ENCODE measurements at places on chromosomes 11 and 22.

- ATAC-seq = peak; percentile 28
Measured at GRCh38 chr11:130634961-130635473, 186.6 kb downstream of the ADAMTS15 start.

- peak; percentile 90 for ATAC-seq
Measured at GRCh38 chr11:125164422-125165110, at the start of gene PKNOX2. Gene PKNOX2 (plus strand): TSS chr11:125164751. CDS start chr11:125351306, 186,555 bp downstream.

- ATAC-seq = 0 out of 3 replicates have a peak, but pooled peaks have one; percentile 41
Measured at GRCh38 chr11:257766-258493, 20.3 kb upstream of the NLRP6 start.

DNA sequence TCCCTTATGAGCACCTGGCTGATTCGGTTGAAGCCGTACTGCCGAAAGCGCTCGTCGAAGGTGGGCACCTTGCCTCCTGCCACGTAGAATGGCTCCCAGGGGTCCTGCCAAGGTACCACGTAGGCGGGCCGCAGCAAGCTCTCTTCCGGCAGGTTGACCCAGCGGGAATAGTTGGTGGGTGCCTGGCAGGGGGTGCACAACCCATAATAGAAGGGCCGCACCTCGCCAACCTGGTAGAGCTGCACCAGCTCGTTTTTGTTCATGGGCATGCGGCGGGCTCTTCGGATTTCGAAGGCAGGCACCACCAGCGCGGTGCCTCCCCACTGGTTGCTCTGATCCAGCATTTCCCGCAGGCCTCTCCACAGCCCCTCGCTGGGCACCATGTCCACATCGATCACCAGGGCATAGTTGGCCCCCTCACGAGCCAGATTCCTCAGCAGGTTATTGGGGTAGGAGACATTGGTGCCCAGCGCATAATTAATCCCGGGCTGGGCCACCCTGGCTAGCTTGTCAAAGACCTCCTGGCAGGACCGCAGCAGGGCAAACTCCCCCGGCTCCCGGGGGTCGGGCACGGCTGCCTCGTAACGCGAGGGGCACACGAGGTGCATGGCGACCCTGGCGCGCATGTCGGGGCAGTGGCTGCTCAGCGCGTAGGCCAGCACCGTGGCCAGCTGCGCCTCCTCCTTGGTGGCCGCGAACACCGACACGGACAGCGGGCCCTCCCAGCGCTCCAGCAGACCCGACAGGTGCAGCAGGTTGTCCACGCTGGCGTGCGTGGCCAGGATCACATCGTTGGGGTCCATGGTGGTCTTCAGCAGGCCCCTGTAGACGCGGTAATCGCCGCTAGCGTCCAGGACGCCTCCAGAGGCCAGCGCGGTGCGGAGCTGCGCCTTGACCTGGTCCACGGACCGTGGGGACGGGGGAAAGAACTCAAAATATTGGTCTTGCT, 679 bp downstream of the B4GAT1 start:
- peak; percentile 3 for ATAC-seq

DNA sequence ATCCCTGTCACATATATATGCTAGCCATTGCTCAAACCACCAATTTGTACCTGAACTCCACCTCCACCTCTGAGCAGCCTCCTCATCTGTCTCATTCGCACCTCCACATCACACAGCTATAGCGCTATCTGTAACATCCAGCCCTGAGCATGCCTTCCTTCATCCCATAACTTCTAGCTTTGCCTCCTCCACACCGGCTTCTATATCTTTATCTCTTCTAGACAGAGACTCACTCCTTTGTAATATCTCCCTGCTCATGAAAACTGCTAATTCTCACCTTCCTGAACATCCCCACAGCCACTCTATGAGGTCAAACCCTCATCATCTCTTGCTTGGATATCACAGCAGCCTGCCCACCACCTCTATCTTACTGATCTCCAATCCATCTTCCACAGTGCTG, 5.9 kb downstream of the SIAE start:
- no peak for ATAC-seq

- ATAC-seq = no peak
Measured at GRCh38 chr11:117256573-117256972, 24.1 kb downstream of the RNF214 start.

DNA sequence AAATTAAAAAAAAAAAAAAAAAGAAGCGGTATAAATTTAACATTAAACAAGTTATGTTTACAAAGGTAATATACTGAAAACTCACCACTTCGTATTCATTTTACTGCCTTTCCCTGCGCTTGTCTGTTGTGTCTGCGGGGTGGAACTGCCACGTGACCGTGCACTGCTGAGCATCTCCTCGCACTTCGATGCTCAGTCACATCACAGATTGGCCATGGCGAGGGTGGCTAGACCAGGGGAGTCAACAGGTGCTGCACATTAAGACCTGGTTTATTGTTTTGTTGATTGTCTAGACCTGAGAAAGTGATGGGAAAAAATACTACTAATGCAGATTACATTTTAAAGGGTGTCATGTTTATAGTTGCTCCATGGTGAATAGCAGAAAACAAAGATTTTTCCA, 22.8 kb upstream of the TUB start:
- ATAC-seq = no peak

DNA sequence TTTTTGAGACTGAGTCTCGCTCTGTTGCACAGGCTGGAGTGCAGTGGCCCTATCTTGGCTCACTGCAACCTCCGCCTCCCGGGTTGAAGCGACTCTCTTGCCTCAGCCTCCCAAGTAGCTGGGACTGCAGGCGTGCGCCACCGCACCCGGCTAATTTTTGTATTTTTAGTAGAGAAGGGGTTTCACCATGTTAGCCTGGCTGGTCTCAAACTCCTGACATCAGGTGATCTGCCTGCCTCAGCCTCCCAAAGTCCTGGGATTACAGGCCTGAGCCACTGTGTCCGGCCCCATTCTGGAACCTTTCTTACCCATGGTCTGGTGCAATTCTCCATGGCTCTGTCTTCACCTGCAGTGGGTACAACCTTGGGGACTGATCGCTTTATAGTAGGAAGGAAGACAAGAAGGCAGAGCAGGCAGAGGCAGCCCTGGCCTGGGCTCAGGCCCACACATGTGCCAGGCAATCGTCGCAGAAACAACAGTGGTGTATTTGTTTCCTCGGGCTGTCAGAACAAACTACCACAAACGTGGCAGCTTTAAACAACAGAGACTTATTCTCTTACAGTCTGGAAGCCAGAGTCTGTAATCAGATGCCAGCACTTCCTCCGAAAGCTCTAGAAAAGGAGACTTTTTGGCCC, 4.0 kb upstream of the PTGDR2 start:
- ATAC-seq = no peak

DNA sequence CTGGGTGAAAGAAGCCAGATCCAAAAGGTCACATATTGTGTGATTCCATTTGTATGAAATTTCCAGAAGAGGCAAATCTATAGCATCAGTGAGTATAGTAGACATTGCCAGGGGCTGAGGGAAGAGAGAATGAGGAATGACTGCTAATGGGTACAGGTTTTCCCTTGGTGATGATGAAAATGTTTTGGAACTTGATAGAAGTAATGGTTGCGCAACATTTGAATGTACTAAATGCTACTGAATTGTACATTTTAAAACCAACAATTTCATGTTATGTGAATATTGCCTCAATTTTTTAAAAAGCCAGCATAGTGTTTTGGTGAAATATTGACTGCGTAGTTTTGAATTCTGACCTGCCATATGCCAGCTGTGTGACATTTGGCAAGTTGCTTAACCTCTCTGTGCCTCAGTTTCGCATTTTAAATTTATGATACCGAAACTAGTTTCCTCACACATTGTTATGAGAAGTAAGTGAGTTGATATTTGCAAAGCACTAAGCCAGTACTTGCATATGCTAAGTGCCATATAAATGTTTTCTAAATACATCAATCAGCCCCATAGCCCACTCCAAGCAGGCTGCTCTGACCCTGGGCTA, 75.4 kb upstream of the TMEM45B start:
- no peak for ATAC-seq

DNA sequence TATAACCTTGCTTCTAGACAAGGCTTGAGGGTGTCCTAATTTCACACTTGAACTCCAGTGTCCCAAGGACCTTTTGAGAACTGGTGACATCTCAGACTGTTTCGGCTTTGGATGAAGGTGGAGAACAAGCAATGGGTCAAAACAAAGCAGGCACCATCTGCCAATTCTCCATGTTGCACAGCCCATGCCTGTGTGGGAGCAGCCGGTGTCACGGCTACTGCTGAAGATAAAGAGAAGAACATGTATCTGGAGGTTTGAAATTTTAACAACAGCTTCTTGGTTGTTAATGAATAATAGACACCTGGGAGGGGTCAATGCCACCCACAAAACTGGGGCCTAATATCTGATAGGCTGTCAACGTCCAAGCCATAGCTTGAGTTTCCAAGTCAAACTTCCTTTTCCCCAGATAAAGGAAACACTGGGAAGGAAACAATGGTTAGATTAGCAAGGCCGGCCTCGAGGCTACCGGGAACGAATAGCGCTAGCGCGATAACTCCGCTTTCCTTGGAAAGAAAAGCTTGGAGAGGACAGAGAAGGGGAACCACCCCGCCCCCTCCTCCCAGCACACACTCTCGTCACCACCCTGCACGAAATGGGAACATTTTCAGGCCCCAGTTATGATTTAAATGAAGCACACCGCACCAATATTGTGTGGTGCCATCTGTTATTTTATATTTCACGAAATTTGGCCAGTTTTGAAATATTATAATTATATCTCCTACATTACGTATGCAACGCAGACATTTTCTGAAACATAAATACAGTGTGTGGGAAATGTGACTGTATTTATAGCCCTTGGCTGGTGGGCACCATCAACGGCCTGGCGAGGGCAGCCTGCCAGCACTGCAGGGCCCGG, 21.8 kb upstream of the OPCML start:
- ATAC-seq = no peak

- no peak for ATAC-seq
Measured at GRCh38 chr11:1701091-1701807, 4.3 kb downstream of the KRTAP5-6 start.

DNA sequence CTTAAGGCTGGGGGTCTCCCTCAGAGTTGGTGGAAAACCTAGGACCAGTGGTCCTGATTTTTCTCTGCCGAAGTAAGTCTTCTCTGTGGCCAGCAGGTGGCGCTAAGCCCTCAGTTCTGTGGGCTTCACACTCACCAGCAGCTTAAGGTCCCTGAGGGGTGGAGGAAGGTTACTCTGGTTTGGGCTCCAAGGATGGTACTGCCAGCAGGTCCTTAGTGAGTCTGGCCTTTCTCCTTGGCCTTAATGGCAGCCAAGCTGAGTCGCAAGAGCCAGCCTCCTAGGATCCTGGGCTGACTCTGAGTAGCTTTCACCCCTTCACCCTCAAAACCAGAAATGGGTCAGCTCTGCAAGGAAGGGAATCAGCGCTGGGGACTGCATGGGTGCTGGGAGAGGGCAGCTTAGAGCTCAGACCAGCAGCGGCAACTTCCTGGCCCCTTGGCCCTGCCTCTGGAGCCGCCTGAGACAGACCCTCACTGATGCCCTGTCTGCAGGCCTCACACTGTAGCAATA, 4.4 kb downstream of the KCNJ11 start:
- ATAC-seq = peak; percentile 83

DNA sequence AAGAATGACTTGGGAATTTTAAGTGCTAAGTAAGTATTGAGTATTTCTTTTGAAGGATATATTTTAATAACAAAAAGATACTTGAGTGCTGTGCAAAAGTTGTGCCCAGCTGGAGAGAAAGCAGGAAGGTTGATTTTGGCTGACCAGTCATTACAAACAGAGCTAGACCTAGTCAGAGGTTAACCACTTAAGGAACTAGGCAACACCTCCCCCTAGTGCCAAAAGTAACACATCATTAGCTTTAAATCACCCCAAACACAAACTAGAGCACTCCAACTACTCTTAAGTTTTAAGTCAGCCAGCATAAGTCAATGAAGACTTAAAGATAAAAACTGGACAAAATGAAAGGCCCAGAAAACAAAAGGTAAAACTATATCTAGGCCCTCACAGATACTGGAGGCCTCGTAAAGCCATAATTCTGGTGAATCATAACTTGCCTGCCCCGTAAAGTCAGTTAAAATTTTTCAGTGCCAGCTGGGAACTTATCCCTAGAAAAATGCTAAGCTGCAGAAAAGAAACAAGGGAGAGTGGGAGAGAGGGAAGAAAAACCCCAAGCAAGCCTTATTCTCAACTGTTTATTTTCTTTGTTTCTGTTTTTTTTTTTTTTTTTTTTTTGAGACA, 4.6 kb downstream of the TMEM9B start:
- ATAC-seq = peak; percentile 36

DNA sequence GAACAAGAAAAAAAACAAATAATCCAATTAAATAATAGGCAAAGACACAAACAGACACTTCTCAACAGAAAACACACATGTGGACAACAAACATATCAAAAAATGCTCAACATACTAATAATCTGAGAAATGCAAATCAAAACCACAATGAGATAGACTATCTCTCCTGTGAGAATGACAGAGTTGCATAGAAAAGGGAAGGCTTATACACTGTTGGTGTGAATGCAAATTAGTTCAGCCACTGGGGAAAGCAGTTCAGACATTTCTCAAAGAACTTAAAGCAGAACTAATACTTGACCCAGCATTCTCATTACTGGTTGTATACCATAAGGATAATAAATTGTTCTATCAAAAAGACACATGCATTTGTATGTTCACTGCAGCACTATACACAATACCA, 637.8 kb upstream of the LUZP2 start:
- no peak for ATAC-seq

DNA sequence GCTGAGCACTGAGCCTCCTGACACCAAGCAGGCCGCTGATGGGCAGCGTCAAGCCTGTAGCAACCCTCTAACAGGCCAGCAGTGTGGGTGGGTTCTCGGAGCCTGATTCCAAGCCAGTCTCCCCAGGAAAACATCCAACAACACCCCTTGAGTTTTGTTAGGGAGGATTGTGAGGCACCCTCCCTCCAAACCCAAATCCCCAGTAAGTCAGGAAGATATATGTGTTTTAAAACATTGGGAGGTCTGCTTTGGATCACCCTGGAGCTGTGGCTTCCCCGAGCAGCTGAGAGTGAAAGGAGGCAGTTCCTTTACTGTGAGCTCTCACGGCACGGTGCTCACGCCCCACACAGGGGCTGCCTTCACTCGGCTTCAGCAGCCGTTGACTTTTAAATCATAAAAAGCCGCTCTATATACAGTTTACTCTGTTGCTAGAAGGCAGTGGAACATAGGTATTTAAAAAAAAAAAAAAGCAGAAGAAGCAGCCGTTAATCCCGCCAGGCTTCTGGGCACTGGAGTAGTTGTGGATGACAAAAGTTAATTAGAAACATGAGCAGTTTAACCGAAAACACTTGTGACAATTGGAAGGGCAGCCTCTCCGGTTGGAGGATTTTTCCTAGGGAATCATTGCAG, 218.6 kb downstream of the NAV2 start:
- ATAC-seq = peak; percentile 68

GRCh38 chr22:25282671-25283561, 63.5 kb downstream of the CRYBB2 start:
- ATAC-seq = no peak

- ATAC-seq = peak; percentile 84
Measured at GRCh38 chr22:19986410-19987341, 29.9 kb downstream of the ARVCF start.

GRCh38 chr11:86464509-86465221, 90.0 kb downstream of the CCDC81 start:
- ATAC-seq = no peak

GRCh38 chr11:19173004-19173689, 28.6 kb downstream of the CSRP3 start:
- no peak for ATAC-seq

Data from SK-N-SH treated with all-trans-retinoic acid at 6 μM for 48 hours (cell line).